Stimulated activated CD8-positive, alpha-beta memory T cell treated with anti-CD3 and anti-CD28 coated beads, Interleukin-7, amount 100 ng/mL, for 24 hours (primary cell): ENCODE measurements at places on chromosomes 16 and 17.

GRCh38 chr16:51399908-51400670, 249.0 kb upstream of the SALL1 start:
- no peak for DNase-seq

DNA sequence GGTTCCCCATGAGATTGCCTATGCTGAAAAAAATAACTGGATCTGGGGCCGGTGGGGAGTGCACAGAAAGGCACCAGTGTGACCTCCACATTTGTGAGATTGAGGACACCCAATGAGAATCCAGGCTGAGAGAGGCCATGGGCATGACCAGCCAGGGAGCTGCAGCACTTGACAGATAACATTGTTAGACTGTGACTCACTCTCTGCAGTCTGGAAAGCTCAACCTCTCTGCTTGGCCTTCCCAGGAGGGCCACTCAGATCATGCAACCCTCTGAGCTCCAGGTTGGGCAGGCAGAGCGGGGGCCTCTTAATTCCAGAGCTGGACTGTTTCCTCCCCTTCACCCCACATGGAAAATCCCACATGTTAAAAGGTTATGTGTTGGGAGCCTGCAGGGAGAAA, 30.1 kb downstream of the FZD2 start:
- no peak for DNase-seq

DNA sequence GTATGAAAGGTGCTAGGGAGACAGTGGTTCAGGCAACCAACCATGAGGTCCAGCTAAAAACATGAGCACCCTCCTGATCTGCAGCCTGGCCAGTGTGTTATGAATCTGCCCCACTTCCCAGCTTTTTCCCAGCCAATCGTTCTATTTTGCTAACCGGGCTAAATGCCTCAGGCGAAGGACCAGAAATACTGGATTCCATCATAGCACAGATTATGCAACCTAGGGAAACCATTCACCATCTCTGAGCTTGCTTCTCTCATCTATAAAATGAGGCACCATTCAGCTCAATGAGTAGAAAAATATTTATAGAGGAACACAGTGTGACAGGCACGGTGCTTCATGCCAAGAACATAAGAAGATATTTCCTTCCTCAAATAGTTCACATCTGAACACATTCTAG, 45.2 kb upstream of the NUDT7 start:
- DNase-seq = no peak

GRCh38 chr16:23691483-23692189, 12.9 kb downstream of the PLK1 start:
- no peak for DNase-seq

DNA sequence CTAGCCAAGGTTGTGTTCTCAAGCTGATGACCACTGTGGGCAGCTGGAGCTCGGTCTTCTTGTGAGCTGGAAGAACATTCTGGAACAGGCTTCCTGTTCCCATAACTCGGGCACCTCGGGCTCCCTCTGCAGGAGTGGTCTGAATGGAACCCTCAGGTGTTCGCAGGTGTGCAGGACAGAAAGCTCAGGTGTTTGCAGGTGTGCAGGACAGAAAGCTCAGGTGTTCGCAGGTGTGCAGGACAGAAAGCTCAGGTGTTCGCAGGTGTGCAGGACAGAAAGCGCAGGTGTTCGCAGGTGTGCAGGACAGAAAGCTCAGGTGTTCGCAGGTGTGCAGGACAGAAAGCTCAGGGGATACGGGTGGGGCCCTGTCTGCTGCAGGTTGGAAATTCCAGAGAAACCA, 109.0 kb upstream of the CACNG5 start:
- no peak for DNase-seq

- no peak for DNase-seq
Measured at GRCh38 chr17:47703191-47703591, 9.2 kb downstream of the TBKBP1 start.

DNA sequence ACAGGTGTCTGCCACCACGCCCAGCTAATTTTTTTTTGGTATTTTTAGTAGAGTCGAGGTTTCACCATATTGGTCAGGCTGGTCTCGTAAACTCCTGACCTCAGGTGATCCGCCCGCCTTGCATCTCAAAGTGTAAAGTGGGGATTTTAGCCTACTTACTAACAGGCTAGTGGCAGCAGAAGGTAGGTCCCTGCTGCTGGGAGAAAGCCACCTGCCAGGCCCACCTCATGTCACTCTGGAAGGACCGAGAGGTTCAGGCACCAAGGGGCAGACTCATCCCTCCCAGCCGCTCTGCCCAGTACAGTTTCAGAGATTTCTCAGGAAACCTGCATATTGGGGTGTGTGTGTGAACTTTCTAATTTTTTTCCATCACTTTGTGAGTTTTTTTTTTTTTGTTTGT, 2.1 kb upstream of the RCVRN start:
- DNase-seq = no peak

GRCh38 chr17:37605813-37606505, 3.3 kb downstream of the SYNRG start:
- DNase-seq = no peak

- DNase-seq = no peak
Measured at GRCh38 chr17:53391197-53391596, 431.5 kb upstream of the KIF2B start.

GRCh38 chr17:37488009-37488604, 1.6 kb upstream of the DUSP14 start:
- no peak for DNase-seq

- no peak for DNase-seq
Measured at GRCh38 chr16:82993926-82994325, 367.2 kb downstream of the CDH13 start.

- no peak for DNase-seq
Measured at GRCh38 chr16:66649636-66650205, 45.2 kb downstream of the CMTM3 start.

GRCh38 chr16:30963925-30964511, 6.5 kb downstream of the SETD1A start:
- DNase-seq = no peak

- no peak for DNase-seq
Measured at GRCh38 chr16:67150047-67150832, 558 bp downstream of the B3GNT9 start.

DNA sequence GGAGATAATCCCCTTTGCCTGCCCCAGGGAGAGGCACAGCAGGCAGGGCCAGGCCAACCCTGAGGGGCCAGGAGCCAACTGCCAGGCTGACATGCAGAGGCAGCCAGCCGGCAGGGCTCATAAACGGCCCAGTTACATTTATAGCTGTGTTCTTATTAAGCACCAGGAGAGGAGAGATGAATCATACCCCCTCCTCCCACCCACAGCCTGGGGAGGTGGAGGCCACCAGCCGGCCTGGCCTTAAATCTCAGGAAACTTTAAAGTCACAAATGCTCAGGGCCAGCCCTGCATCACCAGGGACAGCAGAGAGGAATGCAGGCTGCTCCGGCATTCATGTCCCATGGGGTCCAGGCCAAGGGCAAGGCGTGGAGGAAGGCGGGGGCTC, 177.2 kb downstream of the TMEM132E start:
- no peak for DNase-seq

DNA sequence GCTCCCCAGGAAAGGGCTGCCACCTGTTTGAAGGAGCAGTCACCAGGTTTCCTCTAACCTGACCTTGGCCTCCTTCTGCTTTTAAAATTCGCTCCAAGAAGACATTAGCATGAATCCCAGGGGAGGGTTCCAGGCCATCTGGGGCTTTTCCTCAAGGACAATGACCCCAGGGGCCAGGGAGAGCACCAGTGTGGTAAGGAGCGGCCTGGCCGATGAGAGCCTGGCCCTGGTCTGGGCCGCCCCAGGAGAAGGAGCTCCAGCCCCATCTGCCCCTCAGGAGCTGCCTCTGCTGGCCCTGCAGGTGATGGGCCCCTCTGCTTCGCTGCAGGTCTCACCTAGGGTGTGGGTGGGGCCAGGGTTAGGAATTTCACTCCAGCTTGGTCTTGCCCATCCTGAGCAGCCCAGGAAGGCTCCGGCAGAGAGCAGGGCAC, 209.2 kb upstream of the TNRC6C start:
- DNase-seq = no peak

DNA sequence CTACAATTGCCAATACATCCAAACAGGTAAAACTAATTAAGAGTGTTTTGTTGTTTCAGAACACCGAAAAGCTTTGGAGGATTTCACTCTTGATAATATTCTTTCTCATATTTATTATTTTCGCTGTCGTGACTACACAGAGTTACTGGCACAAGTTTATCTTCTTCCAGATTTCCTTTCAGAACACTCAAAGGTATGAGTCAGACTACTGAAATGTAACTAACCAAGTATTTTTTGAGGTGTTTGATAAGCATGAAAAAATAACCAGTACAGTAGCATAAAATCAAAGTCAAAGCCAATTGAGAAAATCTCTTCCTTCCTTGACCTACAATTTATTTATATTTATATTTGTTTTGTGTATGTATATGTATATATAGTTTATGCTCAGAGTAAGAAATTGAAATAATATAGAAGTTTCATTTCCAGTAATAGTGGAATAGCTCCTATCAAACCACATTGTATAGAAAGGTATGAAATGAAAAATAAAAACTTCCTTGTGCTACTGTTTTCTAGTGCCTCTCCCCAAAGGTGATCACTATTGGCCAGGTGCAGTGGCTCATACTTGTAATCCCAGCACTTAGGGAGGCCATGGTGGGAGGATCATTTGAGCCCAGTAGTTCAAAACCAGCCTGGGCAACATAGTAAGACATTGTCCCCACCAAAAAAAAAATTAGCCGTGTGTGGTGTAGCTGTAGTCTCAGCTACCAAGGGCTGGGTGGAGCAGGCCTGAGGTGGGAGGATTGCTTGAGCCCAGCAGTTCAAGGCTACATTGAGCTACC, 10.9 kb downstream of the RAD51C start:
- DNase-seq = no peak
